NCI-H2081 (cell line): ENCODE measurements at places on chromosomes 13 and 19.

- DNase-seq, result no peak
These were observed 18.4 kb downstream of the LRCH1 start for GRCh38 chr13:46571189-46571908.

DNA sequence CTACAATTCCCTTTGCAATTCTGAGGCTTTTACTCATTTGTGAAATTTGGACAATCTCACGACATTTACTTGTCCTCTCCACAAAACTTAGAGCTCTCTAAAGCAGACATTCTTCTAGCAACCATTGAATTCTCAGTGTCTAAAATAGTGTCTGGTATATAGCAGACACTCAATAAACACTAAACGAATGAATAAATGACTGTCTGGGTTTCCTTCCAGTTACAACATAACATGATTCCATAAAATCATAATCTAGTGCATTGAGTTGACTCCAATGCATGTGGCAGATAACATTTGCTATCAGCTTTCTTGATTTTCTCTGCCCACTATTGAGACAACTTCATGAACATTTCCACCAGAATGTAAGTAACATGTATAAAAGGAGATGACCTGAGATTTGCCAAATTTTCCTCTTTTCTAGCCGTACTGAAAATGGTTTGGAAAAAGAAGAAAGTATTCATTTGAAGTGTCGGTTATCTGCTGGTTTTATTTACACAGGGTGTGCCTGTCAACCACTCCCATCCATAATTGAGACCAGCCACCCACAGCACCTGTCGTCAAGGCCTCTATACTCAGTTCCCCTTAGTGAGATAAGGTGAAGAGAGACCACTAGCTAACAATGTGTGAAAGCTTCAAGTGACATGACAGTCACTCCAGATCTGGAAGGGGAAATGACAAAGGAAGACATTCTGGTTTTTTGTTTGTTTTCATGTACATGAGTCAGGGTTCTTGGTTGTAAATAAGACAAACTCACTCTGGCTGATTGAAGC is 4.8 kb upstream of the SERP2 start:
- no peak for DNase-seq

DNA sequence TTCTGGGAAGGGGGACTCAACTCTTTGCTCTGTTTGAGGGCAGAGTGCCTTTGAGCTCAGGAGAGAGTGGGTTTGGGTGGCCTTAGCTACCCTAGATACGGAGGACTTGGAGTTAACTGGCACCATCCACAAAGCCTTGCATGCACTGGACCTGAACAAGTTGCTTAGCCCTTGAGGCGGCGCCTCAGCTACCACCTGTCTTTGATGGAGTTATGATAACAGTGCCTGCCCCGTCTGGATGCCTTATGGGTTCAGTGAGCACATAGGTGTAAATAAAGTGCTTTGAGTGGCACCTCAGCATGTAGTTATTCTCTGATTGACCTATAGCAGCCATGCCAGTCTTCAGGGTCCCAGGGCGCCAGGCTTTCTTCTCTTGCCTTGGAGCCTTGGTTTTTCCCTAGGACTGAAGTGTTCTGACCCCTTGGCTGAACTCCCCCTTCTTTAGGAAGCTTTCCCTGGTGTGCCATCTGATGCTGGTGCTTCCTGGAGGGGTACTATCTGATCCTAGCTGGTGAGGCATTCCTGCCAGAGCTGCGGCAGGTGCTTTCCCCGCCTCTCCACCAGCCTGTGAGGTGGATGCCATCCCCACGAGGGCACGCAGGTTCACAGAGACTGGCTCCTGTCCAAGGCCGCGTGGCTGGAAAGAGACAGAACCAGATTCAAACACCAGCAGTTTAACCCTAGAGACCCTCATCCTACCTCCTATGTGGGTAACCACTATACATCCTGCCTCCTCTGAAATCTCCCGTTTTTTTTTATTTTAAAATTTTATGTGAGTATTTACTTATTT is 5.8 kb downstream of the BCKDHA start:
- no peak for DNase-seq

DNA sequence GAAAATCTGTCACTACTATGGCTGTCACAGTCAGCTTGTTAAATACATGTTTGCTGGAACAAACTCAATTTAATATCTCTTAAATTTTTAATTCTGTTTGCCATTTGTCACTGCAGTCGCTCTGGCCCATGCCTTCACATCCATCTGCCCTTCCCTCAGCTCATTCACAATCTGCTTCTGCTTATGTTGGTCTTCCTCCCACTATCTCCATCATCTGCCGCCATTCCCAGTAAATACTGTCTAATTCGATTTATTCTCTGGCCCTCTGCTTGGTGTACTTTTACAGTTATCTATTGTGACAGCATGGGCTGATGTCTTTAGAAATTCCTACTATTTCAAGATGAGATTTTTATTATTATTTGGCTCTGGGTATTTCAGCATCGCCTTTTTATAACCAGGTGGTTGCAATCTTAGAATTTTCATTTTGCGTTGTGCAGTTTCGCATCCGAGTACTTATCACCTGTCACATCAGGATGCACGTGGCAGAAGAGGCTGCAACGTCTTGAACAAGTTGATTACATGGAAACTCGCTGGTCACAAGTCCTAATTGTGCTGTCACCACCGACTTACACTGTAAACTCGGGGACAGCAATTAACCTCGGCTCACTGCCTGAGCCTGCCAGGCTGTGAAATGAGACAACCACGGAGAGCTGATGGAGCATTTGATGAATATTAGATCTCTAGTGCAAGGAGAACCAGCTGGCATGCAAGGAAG is 158.4 kb downstream of the MYO16 start:
- no peak for DNase-seq

DNA sequence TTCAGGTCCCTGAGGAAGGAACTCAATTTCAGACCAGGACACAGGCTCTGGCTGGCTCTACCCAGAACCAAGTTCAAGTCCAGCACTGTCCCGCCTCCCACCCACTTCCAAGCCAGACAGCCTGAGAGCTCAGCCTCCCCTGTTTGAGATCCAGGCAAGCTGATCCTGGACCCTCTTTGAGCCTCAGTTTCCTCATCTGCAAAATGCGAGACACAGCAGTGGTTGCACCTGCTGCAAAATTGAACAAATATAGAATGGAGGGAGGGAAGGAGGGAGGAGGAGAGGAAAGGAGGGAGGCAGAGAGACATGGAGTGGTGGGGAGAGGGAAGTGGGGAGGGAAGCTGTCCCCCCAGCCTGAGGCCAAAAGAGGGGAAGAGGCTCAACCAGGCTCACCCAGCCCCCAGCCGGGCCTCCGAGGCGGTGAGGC is 751 bp downstream of the TMEM221 start:
- no peak for DNase-seq

- no peak for DNase-seq
These were observed 249.6 kb downstream of the GPC6 start for GRCh38 chr13:93476175-93476574.

- no peak for DNase-seq
These were observed 279.8 kb downstream of the DIAPH3 start for GRCh38 chr13:59883885-59884284.

DNA sequence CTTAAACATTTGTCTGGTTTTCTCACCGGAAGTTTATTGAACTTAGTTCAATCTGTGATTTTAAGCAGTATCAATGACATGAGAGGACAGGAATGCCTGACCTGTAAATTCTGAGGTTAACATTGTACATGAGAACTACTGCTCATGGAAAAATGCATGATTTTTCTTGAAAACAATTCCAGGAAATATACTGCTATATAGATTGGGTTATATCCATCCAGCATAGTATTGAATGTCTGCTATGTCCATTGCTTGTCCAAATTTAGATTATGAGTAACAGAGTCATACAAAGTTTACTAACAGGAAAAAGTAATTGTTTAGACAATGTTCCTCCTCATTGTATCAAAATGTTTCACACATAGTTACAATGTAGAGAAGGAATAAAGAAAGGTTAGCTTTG is 606.8 kb downstream of the DACH1 start:
- no peak for DNase-seq

DNA sequence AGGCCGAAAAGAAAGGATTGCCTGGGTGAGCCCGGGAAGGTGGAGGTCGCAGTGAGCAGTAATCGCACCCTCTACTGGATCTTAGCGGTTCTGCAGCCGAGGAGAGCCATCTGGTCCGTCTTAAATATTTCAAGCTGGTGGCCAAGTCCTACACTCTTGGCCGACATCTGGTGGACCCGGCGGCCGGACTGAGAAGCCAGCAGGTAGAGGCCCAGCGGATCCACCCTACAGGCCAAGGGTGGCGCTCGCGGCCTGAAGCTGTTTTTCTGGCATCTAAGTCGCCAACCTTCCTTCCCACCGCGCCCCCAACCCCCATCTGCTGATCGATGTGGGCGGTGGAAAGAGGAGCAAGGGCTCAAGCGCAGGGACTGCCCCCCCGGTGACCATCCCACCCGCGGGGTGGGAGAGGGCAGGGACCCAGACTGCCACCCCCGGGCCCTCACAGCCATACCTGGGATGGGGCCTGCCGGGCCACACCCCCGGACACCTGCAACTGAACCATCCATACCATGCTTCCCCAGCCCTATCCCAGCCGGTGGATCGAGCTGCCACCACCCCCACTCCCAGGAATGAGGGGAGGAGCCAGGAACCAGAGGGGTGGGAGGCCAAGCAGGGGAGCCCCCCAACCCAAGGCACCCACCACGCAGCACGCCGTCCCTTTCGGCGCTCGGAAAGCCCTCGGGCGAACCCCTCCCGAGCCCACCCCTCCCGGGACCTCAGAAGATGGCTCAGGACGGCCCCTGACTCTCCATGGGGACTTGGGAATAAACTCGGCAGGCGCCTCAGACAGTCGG is 46.3 kb upstream of the ZNF730 start:
- DNase-seq, result no peak

- DNase-seq, result no peak
These were observed 3.7 kb upstream of the LYPD3 start for GRCh38 chr19:43469160-43469480.

- no peak for DNase-seq
These were observed 64.7 kb downstream of the COL4A2 start for GRCh38 chr13:110371550-110372465.

- DNase-seq, result no peak
These were observed 546 bp upstream of the ZNF546 start for GRCh38 chr19:39996218-39996810.

DNA sequence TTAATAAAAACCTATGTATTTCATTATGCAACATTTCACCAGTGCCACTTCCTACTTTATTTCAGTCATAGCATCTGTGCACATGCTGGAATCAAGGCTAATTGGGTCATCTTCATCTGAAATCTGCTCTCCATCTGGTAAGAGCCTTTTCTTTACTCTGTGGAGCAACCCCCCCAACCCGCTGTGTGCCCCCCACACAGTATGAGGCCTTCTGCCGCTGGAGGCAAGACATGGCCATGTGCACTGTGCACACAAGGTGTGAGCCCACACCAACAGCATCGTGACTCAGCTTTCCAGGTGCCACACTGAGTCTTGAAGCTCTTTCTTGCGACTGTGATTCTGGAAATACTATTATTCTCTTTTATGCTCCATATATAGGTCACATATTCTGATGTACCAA is 471.0 kb downstream of the TBC1D4 start:
- DNase-seq, result no peak

- DNase-seq, result peak; percentile 91
These were observed 2.2 kb downstream of the HIF3A start for GRCh38 chr19:46299004-46299509.

DNA sequence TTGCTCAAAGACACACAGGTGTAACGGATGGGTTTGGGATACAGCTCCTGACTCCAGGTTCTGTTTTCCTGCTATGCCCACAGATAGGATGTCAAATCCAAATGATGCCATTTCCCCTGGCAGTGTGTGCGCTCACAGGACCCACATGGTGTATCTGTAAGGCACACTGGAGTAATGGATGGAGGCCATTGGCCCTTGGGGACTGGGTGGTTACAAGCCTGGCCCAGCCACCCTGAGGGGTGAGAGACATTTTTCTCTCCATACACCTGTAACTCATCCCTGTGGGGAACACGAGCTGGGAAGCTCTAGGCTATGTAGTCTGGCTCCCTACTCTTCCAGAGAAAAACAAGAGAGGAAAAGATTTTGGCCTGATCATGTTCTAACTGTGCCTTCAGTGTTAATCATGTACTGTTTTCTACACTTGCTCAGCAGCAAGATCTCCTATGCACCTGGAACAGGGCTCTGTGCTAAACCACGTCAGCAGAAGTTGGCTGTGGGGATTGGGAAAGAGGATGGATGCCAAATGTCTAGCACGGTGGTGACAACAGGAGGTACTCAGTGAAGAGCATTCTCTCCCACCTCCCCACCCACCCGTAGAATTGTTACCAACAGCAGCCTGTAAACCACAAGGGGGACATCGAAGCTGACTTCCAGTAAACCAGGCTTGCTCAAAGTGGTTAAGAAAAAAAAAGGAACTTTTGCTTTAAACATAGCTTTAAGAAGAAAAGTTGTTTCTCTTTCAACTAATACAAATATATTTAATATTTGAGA is 237.0 kb downstream of the LACC1 start:
- DNase-seq, result no peak

DNA sequence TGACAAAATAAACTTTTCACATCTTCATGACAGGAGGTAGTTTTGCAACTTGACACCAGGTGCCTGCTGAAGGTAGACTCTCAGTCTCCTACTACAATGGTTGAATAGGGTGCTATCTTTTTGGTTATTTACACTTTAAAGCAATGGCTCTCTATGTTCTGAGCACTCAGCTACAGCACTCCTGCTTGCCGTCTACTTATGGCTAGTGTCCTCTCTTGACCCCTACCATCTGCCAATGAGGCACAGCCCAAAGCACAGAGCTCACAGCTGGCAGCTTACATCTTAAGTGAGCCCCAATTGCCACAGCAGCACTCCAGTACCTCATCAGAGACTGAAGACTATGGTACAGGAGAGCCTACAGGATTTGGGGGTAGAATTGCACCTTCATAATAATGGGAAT is 11.4 kb downstream of the ZNF708 start:
- DNase-seq, result no peak

GRCh38 chr13:73778242-73778864 is 355.9 kb downstream of the KLF12 start:
- DNase-seq, result no peak

DNA sequence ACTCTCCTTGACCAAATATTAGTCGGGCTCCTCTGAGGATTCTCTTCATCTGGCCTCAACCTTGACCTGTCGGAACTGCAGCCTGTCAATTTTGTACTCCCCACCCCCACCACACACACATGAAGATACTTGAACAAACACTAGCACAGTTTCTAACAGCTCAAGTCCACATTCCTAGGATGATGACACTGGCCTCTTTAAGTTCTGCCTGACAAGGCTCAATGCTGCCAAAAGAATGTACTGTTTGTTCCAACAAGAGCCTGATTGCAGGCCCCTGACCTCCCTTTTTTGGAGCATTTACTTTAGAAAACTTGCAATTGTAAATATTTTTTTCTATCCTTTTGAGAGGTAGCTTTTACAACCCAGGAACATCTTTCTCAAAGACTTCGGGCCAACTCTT is 169.2 kb upstream of the IRS2 start:
- DNase-seq, result no peak

- DNase-seq, result no peak
These were observed 62.9 kb downstream of the ZC3H13 start for GRCh38 chr13:45989607-45990006.

GRCh38 chr13:53121131-53121773 is 92.6 kb downstream of the OLFM4 start:
- no peak for DNase-seq

- no peak for DNase-seq
These were observed 109.4 kb downstream of the KCTD15 start for GRCh38 chr19:33905937-33906577.

- no peak for DNase-seq
These were observed 709.3 kb upstream of the KLHL1 start for GRCh38 chr13:70817576-70817975.
